ENCODE measurements at places on chromosomes 7 and 10.

- no peak for DNase-seq
Observed at GRCh38 chr7:129149511-129149910, 5.0 kb downstream of the TSPAN33 start.

GRCh38 chr10:126060261-126060931, 164.0 kb downstream of the FANK1 start:
- DNase-seq, result no peak

DNA sequence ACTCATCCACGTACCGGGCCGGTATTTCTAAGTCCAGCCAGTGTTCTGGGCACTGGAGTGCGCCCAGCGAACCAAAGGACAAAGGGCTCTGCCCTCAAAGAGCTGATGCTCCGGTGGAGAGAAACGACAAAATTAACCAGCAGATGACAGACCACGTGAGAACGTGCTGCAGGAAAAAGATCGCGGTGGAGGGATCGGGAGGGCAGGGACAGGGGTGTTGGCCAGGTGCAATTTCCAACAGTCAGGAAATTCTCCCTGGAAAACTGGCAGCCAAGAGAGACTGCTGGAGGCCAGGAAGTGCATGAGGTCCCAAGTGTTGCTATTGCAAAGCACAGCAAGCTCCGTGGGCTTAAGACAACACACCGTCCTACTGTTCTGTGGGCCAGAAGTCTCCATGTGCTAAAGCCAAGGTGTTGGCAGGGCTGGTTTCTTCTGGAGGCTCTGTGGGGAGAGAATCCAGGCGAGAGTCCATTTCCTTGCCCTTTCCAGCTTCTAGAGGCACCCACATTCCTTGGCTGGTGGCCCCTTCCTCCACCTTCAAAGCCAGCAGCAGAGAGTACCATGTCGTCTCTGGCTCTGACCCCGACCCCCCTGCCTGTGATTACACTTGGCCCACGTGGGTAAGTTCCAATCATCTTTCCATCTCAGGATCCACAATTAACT, 21.3 kb upstream of the AMZ1 start:
- DNase-seq, result no peak

DNA sequence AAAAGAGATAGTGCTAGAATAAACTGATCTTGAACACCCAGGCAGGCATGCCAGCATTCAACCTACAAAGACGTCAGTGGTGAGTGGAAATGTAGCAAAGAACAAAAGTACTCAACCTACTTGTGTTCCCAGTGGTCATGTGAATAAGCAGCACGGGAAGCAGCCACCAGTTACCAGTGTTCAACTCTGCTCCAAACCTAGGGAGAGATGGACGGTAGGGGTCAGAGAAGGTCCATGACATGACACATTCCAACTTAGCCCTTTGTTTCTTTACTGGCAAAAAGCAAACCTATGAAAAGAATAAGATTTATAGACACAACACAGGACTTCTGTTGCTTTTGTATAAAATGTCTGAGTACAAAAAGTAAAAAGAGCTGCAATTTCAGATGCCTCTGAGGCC, 511.4 kb downstream of the XPNPEP1 start:
- DNase-seq, result no peak

DNA sequence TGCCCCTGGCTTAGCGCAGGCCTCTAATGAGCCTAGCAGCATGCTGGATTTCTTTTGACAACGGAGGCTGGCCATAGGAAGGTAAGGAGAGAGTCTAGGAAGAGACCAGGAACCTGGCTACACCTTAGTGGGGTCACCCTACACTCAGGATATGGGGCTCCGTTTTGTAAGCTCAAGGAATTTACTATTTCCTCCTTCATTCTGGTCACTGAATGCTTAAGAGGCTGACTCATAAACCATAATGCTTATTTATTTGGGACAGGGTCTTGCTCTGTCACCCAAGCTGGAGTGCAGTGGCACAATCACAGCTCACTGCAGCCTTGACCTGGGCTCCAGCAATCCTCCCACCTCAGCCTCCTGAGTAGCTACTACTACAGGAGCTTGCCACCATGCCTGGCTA, 38.4 kb downstream of the CARD11 start:
- no peak for DNase-seq

DNA sequence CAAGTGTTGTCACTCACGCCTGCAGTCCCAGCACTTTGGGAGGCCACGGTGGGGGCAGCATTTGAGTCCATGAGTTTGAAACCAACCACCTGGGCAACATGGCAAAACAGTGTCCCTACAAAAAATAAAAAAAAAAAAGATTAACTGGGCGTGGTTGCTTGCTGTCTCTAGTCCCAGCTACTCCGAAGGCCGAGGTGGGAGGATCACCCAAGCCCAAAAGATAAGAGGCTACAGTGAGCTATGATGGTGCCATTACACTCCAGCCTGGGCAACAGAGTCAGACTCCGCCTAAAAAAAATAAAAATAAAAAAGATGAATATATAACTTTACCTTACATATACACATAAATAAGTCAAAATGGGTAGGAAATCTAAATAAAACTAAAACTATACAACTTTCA, 2.5 kb upstream of the LMOD2 start:
- DNase-seq, result no peak

GRCh38 chr7:2803755-2804154, 40.4 kb downstream of the GNA12 start:
- DNase-seq, result no peak

GRCh38 chr7:138247568-138248333, 171.5 kb downstream of the AKR1D1 start:
- no peak for DNase-seq

GRCh38 chr10:69382382-69383117, 34.2 kb downstream of the TACR2 start:
- no peak for DNase-seq

DNA sequence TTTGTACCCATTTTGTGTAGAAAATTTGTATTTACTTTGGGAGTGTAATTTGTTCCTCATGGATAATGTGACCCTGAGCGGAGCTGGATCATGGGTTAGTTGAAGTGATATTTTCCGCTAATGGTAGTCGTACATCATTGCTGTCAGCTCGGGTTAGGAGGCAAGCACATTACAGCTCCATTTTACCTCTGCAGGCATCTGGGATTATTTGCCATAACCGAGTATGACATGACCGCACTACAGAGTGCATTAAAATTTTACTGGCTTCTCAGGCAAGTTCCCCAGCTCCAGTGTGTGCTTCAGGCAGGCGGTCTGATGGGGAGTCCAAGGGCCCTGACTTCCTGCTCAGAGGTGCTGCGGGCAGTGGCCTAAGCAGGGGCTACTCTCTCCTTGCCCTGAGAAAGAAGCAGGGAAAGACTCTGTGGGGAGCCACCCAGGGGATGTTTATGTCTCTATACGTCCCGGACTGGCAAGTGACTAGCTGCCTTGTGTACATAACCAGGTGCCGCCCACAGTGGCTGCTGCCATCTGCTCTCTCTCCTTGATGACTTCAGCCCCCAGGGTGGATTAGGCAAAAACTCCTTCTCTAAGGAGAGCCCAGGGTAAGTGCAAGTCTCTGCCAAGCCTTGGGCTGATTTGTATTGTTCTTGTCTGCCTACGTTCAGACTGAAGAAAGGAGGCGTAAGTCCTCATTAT, 685.3 kb upstream of the GALNT17 start:
- no peak for DNase-seq

GRCh38 chr7:135208102-135208793, 3.1 kb downstream of the WDR91 start:
- DNase-seq, result no peak

Data from CD4-positive, alpha-beta T cell treated with Interleukin-6 for 4 hours (primary cell).